ENCODE measurements at places on chromosomes 16 and 17. TPM values are rescaled to one million over a fixed set of nuclear protein-coding genes. Genes with fewer than 3 reads are reported as not detected.

GRCh38 chr16:85181739-85182129, 69.5 kb upstream of the CIBAR2 start:
- no peak for DNase-seq

The CLDN7 gene
- polyA plus RNA-seq: 9.9 TPM

The IRF8 gene
- 8.2 TPM for polyA plus RNA-seq

DNA sequence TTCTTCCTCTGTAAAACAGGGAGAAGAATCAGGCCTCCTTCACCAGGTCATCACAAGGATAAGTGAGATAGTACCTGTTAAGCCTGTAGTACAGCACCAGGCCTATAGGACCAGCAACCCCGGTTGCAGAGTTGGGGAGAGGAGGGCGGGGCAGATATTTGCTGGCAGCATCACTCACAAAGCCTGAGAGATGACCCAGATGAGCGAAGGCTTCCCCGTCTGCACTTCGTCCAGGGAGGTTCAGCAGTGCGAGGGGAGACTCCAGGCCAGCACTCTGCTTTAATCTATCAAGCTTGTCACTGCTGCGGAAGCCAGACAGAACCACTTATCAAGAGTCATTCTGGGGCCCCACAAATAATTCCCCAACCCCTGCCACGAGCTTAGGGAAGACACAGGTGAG, 15.8 kb upstream of the RBBP6 start:
- DNase-seq: no peak

Measured in stomach (tissue), 19 donors.